Hypothalamus (tissue), 51 donors: ENCODE measurements at places on chromosomes 2 and 18.

DNA sequence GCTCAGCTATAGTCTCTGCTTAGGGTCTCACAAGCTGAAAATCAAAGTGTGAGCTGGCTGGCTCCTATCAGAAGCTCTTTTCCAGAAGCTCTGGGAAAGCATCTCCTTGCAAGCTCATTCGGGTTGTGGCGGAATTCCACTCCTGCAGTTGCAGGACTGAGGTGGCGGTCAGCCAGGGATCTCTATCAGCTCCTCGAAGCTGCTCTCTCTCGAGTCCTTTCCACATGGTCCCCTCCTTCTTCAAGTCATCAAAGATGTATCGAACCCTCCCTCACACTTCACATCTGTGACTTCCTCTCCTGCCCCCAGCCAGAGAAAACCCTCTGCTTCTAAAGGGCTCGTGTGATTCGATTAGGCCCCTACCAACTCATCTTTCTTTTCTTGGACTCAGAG is 141.7 kb downstream of the ZFP36L2 start:
- DNase-seq, result no peak

DNA sequence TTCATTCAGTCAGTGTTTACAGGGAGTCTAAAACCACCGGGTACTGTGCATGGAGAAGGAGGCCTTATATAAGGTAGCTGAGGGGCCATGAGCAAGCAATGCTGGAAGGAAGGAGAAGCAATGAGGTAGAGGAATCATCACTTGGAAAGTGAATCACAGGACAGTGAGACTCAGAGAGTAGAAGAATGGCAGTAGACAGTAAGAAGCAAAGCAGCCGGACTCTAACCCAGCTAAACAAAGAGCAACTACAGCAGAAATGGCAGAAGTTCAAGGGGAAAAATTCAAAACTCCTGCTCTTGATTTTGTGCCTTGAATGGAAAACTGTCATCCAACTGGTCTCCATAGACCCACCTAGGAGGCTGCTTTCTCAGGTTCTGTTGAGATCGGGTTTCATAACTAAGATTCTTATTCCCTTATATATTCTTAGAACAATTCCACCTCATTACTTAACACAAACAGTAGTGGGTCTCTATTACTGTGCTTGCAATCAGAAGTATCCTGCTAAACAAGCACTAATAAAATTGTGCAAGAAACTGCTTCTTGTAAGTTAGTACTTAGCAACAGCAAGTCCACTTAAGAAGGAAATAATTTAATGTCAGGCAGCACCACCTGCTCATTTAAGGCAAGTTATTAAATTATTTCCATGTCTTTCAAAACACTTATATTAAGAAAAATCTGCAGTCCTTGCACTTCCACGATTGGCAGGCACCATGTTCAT is 68.0 kb downstream of the RBMS1 start:
- DNase-seq, result no peak

DNA sequence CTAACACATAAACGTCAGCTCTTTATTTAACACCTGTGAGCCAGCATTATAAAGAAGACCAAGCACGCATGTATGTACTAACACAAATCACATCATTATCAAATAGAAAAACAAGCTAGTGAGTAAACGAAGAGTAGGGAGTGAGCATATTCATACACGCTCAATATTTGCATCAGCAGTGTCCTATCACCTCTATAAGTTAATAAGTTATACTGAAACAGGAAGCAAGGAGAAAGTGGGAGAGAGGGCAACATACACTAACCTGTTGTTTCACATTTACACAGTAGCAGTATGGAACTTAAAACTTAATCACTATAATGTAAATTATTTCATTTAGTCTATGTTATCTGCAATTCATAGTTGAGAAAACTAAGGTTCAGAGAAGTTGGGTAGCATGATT is 321.5 kb upstream of the TANK start:
- no peak for DNase-seq

GRCh38 chr2:30465171-30465545 is 18.1 kb downstream of the LCLAT1 start:
- DNase-seq, result no peak

GRCh38 chr2:39018638-39019037 is 102.2 kb downstream of the SOS1 start:
- DNase-seq, result no peak

DNA sequence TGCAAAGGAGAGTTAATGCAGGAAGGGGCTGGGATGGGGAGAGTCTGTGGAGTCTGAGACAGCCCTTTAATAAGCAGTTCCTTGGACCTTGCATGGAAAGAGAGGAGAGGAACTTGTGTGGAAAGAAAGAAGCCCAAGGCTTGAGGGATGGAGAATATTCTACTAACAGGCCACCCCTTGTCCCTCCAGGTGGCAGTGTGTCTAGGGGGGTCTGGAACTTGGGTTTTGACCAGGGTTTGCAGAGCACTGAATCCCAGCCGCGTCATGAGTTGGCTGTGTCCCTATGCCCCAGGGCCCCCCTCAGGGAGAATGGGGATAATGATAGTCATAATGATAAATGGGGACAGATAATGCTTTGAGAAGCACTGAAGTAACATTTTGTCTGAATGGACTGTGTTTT is 15.0 kb downstream of the TCF7L1 start:
- no peak for DNase-seq

- no peak for DNase-seq
Measured at GRCh38 chr2:217108575-217109027, 248.7 kb upstream of the TNP1 start.

DNA sequence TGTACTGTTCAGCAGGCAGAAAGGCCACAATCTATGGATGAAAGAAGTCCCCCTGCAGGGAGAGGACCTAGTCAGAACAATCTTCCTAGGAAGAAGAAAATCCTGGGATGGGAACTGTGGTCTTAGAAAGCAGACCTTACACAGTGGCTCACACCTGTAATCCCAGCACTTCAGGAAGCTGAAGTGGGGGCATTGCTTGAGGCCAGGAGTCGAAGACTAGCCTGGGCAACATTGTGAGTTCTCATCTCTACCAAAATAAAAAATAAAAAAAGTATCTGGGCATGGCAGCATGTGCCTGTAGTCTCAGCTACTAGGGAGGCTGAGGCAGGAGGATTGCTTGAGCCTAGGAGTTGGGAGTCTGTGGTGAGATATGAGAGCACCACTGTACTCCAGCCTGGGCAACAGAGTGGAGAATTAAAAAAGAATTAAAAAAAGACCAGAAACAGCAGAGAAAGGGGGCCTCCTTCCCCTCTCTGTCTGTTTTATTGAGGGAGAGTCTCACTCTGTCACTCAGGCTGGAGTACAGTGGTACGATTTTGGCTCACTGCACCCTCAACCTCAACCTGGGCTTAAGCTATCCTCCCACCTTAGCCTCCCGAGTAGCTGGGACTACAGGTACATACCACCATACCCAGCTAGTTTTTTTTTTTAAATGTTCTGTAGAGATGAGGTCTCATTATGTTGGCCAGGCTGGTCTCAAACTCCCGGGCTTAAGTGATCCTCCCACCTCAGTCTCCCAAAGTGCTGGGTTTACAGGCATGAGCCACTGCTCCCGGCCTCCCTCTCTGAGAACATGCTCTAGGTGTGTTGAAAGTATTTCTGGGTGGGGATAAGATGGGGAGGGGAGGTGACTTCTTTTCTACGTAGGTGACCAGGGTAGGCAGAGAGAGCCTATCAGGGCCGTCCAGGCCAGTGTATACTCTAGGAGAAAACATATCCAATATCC is 7.4 kb downstream of the RHOB start:
- no peak for DNase-seq

DNA sequence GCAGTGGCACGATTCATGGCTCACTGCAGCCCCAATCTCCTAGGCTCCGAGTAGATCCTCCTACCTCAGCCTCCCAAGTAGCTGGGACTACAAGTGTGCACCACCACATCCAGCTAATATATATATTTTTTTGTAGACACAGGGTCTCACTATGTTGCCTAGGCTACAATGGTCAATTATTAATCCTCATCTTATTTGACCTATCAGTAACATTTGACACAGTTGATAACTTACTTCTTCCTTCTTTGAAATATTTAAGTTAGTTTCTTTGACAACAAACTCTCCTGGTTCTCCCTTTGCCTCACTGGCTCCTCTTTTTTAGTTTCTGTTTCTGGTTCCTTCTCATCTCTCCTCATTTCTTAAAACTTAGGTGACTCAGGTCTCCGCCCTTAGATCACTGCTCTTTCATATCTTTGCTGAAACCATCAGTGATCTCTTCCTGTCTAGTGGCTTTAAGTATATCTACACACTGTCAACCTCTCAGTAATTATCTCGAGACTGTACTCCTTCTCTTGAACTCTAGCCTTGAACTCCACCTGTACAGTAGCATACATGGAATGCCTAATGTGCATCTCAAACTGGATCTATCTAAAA is 11.5 kb downstream of the PGAP1 start:
- DNase-seq, result no peak

DNA sequence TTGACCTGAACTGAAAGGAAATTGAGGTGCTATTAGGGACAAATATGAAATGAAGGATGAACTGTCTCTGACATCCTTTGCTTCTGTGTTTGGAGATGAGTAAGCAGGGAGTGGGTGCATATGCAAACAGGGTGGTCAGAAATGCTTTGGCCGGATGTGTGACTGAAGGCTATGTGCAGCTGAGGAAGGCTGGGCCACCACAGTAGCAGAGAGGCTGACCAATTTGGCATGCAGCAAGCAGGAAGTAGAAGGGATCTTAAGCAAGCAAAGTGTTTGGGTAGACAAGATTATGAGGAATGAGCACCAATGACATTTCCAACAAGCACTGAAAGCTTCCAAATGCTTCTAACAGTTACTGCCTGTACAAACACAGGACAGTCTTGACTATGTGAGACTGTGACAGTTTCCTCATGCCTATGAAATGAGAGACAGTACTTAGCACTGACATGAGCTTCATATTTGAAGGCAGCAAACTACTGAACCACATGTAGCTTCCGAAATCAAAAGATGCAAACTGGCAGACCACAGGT is 3.3 kb upstream of the ACTR3 start:
- DNase-seq, result no peak

DNA sequence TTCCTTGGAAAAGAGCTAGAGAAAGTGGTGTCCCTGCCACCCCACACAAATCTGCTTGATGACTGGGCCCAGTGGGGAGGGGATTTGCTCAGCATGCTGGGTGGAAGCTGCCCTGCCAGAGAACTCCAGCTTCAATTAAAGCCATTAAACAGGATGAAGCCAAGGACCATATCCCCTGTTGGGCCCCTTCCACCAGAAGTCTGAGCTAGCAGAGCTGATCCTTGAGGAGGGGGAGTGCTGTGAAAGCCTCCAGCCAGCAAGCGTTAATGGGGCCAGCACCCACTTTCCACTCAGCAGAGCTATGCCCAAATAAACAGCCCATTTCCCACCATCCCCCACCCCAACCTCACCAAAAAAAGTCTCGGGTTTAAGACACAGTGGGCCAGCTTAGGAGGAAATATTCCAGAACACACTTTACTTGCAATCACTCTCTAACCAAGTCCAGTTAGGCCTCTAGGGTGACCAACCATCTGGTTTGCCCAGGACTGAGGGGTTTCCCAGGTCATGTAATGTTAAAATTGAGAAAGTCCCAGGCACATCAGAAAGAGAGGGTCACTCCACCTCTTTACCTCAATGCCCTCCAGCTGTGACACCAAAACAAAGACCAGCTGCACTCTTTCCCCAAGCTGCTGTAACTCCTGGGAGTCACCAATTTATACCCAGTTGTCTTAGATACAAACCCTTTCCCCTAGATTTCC is 132.3 kb downstream of the FOXI3 start:
- no peak for DNase-seq

DNA sequence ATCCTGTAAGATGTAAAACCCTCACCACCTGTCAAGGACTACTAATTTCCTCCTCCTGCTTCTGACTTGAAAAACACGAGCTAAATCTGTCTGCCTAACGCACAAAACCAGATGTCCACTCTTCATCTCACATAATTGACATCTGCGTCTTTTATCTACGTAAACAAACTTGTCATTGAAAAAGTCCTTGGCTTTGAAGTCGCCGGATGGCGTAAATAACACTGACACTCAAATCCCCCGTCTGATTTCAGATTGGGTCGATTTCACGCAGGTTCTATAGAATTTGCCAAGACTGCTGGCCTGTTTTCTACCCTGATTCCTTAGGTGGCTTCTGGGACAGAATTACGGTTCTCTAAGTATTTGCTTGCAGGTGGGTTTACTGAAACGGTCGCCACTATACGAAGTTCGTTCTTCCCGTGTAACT is 539 bp upstream of the MOB4 start:
- DNase-seq, result no peak

GRCh38 chr2:48607307-48608014 is 10.2 kb upstream of the GTF2A1L start:
- DNase-seq, result no peak

GRCh38 chr2:170248574-170249393 is 70.8 kb downstream of the MYO3B start:
- no peak for DNase-seq

DNA sequence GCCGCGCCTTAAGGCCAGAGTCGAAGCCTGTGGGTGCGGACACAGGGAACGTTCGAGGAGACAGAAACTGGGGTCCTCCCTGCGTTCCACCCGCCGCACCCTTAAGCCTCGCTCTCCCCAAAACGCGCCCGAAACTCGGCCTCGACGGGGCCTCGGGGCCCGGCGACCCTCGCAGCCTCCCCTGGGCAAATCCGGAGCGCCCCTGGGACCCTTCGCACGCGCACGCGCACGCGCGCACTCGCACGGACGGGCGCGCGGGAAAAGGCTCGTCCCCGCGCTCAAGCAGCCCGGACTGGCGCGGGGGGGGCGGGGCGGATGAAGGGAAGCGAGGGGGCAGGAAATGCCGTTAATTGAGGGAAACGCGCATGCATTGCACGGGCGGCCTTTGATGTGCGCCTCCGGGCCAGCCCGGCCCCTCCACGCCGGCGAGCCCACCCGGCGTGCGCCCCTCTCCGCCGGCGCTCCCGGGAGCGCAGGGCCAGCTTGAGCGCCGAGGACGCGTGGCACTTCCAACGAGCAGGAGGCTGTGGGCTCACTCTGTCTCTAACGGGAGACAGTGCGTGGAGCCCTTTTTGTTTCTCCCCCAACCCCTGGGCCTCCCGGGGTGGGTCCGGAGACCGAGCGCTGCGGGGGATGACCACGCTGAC is 5.4 kb upstream of the SALL3 start:
- DNase-seq, result no peak

- DNase-seq, result no peak
Measured at GRCh38 chr2:64331114-64331645, 122.8 kb upstream of the LGALSL start.

- DNase-seq, result no peak
Measured at GRCh38 chr2:176130957-176131847, 1.7 kb downstream of the HOXD8 start.

DNA sequence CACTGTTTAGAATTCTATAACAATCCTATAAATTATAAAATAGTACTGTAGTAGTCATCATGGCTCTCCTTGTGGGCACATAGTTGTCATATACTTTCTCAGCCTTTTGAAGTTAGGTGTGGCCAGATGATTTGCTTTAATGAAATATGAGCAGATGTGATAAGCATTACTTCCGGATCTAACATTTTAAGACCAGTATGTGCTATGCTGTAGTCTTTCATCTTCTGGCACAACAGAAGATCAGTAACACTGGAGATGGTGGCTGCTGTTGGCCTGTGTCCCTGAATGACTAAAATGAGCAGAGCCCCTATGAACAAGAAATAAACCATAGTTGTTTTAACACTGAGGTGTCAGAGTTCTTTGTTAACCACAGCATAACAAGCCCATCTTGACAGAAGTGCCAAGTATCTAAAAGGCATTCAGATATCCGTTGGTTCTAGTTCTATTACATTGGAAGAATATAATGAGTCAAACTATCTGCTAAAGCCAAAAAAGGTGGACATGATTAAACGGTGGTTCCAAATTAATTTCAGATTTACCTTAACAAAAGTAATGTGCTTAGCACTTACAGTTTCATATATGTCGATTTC is 6.3 kb downstream of the MEX3C start:
- DNase-seq, result no peak
